ENCODE measurements at places on chromosomes 3 and 15.

DNA sequence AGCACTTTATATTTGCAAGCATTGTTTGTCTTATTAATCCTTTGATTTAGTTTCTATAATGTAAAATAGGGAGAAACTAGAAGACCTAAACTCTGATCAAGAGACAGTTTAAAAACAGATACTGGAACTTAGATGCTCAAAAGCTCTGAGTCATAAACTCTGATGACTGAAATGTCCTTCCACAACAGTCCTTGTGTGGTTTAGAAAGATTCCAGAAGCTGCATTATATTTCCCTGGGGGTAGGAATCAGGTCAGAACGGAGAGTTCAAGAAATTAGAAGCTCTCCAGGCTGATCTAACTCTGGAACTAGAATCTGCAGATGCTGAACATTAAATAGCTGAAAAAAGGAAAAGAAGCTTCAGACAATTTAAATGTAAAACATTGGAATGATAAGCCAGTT lies 18.3 kb upstream of the ONECUT1 start:
- no peak for DNase-seq

DNA sequence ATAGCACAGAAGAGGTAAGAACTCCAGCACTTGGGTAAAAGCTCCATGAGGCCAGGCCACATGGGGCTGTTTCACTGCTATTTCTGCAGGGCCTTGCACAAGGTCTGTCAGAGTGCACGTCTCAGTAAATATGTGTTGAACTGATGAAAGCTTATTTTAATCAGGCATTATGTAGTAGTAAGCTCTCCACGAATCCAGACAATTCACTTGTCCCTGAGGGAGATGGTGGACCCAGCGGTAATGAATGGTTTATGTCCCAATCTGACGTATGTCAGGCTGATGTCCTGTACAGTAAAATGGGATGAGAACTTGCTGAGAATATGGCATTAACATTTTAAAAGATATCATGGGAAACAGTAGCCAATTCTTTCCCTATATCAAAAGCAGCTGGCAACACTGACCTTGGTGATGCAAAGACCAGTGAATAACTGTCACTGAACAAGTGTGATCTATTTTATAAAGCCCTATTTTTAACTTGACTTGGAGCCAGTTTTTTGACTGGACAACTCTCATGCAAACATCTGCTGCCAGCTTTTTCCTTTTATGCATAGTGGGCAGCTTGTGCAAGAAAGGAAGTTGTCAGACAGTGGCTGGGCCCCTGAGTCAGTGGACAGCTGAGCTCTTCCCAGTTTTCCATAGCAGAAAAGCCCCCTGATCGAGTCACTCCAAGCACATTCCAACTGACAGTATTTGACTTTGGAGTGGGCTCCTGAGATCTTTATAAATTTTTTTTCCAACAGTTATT lies 519.8 kb upstream of the MDFIC2 start:
- DNase-seq: no peak

- DNase-seq: no peak
These were observed 145.7 kb upstream of the PLAAT1 start for GRCh38 chr3:193095366-193095765.

- no peak for DNase-seq
These were observed 13.0 kb downstream of the CERS3 start for GRCh38 chr15:100515758-100516157.

DNA sequence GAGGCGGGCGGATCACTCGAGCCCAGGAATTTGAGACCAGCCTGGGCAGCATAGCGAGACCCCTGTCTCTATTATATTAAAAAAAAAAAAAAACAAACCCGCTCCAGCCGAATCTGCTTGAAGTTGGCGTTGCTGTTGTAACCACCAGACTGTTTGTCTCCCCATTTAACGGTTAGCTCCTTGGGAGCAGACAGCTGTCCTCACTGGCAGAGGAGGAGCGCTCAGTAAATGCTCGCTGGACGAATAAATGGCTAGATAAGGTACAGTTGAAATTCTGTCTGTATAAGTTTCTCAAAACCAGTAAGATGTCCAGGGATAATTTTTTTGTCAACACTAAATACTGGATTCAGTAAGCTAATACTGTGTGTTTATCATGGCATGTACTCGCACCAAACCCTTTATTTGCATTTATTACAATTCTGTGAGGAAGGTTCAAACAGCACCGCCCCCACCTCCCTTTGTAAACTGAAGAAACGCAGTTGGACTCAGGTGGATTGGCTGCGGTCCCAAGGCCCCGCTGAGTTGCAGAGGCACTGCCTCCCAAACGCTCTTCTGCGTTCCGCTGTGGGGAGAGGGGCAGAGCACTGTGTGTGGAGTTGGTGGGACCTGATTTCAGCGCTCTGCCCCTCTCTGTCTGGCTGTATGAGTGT lies 1.1 kb downstream of the RCCD1 start:
- DNase-seq: peak; percentile 35

GRCh38 chr3:196772102-196772501 lies 32.4 kb downstream of the PAK2 start:
- no peak for DNase-seq

DNA sequence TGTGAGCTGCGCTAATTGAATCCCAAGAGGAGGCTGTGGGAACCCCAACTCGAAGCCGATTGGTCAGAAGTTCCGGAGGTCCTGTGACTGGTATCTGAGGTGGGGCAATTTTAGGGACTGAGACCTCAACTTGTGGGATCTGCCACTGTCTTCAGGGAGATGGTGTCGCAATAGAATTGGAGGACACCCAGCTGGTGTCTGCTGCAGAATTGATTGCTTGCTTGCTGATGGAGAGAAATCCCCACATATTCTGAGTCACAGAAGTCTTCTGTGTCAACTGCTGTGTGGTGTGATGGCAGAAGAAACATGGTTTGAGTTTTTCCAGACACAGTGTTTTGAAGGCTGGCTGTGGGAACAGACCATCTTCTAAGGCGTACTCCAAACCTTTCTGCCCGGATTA lies 99.7 kb upstream of the PLXNA1 start:
- DNase-seq: no peak

DNA sequence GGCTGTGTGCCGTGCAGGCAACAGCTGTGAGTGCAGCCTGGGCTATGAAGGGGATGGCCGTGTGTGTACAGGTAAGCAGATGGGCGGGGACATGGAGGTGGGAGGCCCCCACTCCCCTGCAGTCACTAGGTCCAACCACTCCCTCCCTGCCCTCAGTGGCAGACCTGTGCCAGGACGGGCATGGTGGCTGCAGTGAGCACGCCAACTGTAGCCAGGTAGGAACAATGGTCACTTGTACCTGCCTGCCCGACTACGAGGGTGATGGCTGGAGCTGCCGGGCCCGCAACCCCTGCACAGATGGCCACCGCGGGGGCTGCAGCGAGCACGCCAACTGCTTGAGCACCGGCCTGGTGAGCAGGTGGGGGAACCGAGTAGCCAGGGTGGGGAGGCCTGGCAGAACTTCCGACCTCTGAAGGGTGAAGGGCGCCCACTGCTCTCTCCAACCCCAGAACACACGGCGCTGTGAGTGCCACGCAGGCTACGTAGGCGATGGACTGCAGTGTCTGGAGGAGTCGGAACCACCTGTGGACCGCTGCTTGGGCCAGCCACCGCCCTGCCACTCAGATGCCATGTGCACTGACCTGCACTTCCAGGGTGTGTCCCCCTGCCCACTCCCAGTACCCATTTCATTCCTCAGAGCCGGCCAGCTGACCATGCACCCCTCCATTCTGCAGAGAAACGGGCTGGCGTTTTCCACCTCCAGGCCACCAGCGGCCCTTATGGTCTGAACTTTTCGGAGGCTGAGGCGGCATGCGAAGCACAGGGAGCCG lies 11.6 kb downstream of the NT5DC2 start:
- no peak for DNase-seq

GRCh38 chr3:7875925-7876324 lies 625.7 kb upstream of the LMCD1 start:
- DNase-seq: no peak
